ENCODE measurements at places on chromosomes 3 and 15. TPM values are rescaled to one million over a fixed set of nuclear protein-coding genes. Genes with fewer than 3 reads are reported as not detected.

DNA sequence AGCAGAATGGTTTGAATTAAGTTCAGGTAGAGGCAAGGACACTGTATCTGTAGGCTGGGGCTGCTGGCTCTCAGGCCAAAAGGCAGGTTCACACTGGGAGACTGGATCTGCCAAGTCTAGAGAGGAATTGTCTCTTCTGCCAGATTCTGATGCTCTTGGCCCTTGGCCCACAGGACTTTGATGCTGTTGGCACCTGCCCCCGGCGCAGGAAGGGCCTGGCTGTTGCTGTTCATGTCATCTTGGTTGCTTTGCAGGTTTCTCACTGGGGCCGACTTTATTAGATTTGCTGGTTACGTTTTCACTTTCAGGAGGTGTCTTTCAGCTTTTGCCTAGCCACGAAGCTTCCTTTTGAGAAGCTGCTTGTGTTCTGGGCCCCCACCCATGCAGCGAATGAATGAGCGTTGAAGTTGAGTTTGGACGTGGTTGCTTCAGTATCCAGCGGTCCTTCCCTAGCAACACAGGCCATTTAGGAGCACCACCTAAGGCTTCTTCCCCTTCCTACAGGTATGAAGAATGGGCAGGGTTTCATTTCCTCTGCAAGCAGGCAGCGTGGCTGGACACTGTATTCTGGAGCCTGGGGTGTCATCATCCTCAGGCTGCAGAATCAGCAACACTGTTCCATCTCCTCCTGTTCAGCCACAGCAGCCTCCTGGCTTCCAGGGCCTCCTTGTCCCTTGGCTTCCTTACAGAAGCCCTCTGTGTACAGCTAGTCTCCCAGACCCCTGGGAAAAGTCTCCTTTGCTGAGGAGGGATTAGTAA, 65.6 kb upstream of the PRR23C start:
- peak; percentile 32 for DNase-seq

GRCh38 chr3:81477740-81478139, 283.7 kb downstream of the GBE1 start:
- no peak for DNase-seq

DNA sequence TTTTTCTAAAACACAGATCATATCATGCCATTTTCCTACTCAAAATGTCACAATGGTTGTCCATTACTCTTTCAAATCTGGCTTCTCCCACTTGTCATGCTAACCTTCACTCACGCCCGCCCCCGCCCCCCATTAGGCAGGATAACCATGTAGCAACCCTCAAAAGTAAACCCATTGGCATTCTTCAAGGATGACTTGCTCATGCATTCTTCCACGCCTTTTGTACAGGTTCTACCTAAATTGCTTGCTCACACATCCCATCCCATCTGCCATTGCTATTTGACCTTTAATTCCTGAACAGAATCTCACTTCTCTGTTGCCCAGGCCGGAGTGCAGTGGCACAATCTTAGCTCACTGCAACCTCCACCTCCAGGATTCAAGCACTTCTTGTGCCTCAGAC, 389.3 kb downstream of the MCTP2 start:
- no peak for DNase-seq

DNA sequence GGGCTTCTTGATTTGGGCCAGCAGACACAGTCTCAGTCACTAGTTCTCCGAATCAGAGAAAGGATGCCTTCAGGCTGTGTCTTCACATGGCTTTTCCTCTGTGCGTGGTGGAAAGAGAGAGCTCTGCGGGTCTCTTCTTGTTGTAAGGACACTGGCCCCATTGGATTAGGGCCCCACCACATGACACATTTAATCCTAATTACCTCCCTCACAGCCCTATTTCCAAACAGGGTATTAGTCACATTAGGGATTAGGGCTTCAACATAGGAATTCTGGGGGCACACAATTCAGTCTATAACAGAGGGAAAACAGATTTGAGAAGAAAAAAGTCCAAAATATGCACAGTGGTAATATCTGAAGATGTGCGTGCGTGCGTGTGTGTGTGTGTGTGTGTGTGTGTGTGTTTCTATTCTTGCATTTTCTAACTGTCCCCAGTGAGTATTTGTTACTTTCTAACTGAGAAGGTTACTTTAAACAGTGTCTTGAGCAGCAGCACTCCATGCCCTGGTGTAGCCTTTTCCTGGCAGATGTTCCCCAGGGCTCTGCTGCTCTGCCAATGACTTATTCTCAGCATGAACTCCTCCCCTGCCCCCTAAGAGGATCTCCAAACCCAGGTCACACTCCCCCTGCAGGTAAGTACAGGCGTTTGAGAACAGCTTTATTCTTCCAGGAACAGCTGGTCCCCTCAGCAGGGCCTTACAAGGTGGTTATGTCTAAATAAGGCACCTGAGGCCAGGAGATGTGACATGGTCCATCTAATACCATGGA, 72.9 kb downstream of the RPL39L start:
- no peak for DNase-seq

DNA sequence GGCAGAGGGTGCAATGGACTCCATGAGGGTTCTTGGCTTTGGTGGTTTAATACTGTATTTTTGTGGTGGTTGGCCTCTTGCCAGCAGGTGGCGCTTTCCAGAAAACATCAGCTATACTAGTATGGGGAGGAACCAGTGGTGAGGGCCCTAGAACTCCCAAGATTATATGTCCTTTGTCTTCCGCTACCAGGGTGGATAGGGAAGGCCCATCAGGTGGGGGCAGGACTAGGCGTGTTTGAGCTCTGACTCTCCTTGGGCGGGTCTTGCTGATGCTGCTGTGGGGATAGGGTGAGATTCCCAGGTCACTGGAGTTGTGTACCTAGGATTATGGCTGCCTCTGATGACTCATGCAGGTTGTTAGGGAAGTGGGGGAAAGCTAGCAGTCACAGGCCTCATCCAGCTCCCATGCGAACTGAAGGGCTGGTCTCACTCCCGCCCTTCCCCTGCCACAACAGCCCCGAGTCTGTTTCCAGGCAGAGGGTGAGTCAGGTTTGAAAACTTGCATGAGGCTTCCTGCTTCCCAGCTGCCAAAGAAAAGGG, 357.7 kb downstream of the OTOL1 start:
- DNase-seq, result no peak

DNA sequence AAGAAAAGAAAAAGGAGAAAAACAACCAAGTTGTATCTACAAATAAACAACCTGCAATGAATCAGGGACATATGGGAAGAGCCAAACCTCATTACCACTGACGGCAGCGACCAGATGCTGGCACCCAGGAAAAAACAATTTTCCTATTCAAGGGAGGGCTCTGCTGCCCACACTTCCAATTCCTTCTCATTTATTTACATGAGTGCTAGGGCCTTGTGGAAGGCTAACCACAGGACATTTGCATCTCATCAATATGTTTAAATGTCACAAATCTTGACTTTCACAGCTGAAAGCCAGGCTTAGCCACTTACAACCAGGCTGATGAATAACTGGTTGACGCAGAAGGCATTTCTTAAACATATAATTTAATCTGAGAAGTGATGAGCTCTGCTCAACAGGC, 36.0 kb downstream of the RFTN1 start:
- no peak for DNase-seq

GRCh38 chr3:188188911-188189310, 35.0 kb downstream of the LPP start:
- DNase-seq, result no peak

DNA sequence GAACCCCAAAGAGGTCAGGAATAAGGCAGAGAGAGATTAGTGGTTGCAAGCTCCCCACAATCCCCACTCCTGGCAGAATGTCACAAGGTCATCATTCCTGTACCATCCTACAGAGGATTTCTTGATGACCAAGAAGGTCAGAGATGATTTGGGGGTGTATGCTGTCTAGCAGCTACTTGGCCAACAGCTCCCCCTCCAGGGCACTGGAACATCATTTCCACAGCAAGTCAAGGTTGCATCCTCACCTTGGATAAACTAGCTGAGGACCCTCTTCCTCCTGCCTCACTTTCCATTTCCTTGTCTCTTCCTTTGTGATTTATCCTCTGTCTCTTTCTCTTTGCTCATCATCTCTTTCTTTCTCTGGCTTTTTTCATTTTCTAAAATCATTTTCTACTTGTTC, 106.3 kb downstream of the PROS1 start:
- no peak for DNase-seq

DNA sequence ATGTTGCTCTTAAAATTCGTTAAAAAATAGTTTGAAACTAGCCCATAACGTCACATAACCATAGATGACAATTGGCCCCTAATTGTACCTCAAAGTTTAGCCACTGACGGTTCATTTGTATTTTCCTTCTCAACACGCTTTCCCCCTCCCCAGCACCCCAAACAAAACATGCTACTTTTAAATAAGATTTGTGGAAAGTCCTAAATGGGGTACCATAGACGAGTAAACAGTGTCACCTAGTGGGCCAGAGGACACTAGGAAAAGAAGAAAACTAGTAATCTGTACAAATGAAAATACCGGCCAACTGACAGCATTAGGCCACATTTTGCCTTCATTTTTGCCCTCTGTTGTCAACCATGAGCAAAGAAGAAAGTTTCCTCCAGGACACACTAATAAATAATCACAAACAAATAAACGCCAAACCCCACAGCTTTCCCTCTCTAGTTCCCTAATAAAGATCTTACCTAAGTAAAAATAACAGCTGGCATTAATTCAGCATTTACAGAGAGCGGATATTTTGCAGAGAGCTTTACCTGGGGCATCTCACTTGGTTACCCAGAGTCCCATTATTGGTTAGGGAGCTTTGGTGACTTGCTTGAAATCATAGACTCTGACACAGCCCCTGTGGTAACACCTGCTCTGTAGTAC, 175.1 kb upstream of the ATP11B start:
- DNase-seq, result no peak

Gene FILIP1L
- 86.6 TPM for total RNA-seq

Gene NME9
- total RNA-seq, result not detected

Gene ALDH1L1
- total RNA-seq, result 20.2 TPM

Gene APOD
- total RNA-seq, result 85.0 TPM

Gene AP3B2
- total RNA-seq, result 0.34 TPM

Gene OR5K2
- not detected for total RNA-seq

Gene NANOGP8
- total RNA-seq, result not detected

All from left cardiac atrium (tissue), 4 donors.